ENCODE measurements at places on chromosomes 11 and 22. TPM values are rescaled to one million over a fixed set of nuclear protein-coding genes. Genes with fewer than 3 reads are reported as not detected.

DNA sequence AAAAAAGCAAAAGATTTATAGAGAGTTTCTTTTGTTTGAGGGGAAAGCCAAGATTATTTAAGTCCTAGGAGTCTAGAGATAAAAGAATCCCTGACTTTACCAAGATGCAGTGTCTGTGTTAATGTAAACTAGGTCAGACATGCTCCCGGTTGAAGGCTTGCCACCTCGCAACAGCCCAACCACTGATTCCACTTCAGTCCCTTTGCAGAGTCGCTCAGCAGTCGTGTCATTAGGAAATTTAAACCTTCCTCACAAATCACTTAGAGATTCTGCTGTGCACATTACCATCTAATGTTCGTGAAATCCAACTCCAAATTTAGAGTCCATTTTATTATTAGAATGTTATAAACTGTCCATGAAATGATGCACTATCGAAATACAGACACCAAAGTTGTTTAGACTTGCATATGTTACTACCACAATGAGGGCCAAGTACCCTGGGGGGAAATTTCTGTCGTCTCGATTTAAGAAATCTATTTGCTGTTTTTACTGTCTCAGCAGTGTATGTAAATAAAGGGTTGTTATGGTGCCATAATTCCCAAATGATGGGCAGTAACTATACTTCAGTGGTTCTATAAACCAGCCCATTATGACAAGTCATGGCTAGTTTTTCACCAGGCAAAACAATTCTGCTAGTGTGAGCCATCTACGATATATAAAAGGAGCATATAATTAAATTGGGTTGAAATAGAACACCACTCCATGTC, 101.4 kb upstream of the MTNR1B start:
- DNase-seq: no peak

DNA sequence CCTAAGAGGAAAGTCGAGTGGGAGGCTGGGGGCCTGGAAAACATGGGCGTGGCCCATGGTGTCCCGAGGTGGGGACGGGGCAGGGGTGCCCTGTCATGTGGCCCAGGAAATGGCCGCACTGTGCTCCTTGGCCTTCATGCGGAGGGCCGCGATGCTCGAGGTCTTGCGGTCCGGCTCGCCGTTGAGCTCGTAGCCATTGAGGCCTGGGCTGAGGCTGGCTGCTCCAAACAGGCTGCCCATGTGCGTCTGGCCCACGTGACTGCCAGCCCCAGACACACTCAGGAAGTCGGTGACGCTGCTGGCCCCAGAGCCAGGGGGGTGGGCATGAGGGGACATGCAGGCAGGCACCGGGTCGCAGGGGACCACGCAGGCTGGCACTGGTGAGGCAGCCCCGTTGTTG, 45.2 kb downstream of the ALX4 start:
- DNase-seq: no peak

DNA sequence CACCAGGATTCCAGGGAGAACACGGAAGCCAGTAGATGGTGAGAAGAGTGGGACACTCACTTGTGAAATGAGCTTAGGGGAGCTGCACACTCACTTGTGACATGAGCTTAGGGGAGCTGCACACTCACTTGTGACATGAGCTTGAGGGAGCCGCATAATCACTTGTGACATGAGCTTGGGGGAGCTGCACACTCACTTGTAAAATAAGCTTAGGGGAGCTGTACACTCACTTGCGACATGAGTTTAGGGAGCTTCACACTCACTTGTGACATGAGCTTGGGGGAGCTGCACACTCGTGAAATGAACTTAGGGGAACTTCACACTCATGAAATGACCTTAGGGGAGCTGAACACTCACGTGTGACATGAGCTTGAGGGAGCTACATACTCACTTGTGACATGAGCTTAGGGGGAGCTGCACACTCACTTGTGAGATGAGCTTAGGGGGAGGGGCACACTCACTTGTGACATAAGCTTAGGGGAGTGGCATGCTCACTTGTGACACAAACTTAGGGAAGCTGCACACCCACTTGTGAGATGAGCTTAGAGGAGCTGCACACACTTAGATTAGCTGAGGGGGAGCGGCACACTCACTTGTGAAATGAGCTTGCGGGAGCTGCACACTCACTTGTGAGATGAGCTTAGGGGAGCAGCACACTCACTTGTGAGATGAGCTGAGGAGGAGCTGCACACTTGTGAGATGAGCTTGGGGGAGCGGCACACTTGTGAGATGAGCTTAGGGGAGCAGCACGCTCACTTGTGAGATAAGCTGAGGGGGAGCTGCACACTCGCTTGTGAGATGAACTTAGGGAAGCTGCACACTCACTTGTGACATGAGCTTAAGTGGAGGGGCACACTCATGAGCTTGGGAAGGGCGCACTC, 59.0 kb downstream of the NCAPD3 start:
- no peak for DNase-seq

Gene KCNK7
- not detected for total RNA-seq

DNA sequence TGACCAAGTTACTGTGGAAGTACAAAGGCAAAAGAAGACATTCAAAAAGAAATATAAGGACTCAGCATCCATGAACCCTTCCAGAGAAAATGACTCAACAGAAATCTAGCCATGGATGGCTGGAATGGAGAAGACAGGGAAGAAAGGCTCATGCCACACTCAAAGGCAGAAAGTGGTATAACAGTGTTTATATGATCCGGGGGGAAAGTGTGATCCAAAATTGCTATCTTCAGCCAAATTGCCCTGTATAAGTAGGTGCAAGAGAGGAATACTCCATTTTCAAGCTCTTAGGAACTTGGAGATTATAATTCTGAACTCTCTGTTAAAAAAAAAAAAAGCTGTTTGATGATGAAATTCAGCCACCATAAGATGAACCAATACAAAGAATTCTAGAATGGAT, 81.8 kb upstream of the TENM4 start:
- no peak for DNase-seq

Measured in omental fat pad (tissue), 4 donors.